ENCODE measurements at places on chromosomes 7 and 10.

DNA sequence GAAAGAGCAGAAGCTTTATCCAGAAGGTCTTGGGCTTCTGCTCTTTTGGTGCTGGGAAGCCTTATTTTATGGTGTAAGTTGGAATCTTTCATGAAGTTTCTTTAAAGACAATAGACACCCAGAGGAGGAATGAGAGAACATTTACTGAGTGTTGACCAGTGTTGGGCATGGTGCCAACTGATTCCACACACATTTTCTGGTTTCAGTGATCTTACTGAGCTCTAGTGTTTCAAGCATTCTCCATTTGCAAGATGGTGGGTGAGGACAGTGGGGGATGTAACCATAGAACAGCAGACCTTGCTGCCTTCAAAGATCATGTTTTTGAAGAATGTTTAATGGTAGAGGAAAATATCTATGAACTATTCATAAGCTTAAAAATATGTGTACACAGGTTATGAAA, 114.6 kb downstream of the LRMDA start:
- no peak for DNase-seq

DNA sequence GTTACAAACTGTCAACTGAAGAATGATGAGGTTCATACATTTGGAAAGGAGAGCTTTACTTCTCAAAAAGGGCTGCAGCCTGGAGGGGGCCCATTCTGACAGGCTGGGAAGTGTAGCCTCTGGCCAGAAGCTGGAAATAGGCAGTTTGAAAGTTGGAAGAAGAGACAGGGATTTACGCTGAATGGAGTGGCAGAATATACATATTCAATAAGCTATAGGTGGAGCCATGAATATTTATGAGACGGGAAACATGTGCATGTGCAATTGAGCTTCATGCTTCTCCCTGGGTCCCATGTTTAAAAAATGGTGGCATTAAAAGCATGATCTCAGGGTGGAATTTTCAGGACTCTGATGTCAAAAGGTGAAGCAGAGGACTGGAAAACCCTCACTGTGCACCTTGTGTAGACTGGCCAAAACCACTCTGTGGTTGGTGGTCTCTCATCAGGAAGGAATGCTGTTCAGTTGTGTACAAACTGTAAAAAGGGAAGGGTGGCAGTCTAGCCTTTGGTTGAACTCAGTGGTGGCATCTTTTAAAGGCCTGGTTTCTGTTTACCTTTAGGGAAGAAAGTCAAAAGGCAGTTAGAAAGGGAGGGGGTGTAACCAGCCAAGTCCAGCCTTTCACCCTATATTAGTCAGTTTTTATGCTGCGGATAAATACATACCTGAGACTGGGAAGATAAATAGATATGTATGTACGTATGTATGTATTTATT, 7.2 kb upstream of the ACTR3B start:
- DNase-seq = no peak

GRCh38 chr7:137626469-137627067, 220.2 kb downstream of the DGKI start:
- no peak for DNase-seq

- no peak for DNase-seq
Observed at GRCh38 chr10:99527526-99528493, 4.9 kb upstream of the NKX2-3 start.

DNA sequence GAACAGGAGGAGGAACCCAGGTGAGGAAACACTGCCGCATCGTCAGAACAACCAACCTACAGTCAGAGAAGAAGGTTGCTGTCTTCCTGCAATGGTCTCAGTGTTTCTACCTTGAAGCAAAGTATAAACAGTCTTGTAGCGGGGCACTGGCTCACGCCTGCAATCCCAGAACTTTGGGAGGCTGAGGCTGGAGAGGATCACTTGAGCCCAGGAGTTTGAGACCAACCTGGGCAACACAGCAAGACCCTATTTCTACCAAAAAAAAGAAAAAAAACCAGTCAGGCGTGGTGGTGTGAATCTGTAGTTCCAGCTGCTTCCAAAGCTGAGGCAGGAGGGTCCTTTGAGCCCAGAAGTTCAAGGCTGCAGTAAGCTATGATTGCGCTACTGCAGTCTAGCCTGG, 23.4 kb downstream of the SNX8 start:
- DNase-seq = no peak

GRCh38 chr10:119483001-119483400, 59.5 kb downstream of the RGS10 start:
- DNase-seq = no peak

DNA sequence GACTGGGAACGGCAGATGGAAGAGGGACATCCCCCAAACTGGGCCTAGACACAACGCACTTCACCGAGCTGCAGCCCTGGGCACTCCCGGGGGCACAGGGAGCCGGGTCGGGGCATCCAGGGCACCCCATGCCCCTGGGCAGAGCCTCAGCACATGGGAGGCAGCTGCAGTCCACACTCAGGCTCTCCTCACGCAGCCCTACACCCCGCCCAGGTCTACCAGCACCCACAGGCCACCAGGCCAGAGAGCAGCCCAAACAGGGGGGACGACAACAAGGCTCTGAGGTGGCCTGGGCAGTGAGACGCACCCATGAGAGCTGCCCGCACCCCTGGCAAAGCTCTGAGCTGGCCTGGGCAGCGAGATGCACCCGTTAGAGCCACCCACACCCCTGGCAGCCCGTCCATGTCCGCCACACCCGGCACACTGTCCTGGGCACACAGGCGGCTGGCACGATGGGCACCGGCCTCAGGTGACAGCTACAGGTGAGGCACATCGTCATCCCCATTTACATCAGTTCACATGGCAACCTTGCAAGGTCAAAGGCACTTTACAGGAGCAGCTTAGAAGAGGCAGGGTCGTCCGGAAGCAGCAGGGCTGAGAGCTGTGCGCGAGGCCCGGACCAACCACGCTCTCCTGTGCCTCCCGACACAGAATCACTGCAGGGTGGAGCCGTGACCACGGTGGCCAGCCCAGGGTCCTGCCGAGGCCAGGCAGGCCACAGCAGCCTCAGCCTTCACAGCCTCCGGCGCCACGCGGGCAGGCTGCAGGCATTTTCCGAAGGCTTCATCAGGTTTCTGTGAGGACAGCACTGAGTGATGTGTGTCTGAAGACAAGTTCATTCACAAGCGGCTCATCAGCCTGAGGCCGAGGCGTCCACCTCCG, 228.6 kb downstream of the MAD1L1 start:
- DNase-seq = no peak
